Nephron progenitor cell (in vitro differentiated cells): ENCODE measurements at places on chromosomes 4 and X.
A peak's percentile ranks its signal among the peaks of the same experiment; 100 is the strongest.

- DNase-seq: no peak
Measured at GRCh38 chrX:69398881-69399280, 105.2 kb upstream of the NALF2 start.

- DNase-seq: no peak
Measured at GRCh38 chr4:146382194-146382593, 139.5 kb downstream of the SLC10A7 start.

- DNase-seq: no peak
Measured at GRCh38 chr4:8796096-8796495, 75.5 kb downstream of the HMX1 start.

DNA sequence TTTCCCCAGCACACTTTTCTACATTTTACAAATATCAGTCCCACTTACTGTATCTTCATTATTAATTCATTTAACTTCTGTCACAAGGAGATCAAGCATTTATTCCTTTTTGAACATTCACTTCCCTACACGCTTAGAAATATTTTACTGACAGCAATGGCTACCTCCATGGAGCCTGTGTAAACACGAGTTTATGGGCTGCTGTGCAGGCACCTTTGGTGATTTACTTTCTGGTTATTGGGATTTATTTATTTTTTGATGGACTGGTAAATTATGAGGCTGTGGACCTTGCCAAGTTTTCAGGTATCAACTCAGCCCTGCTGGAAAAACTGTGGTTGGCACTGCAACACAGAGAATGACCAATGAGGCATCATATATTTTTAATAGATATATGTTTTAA is 45.4 kb upstream of the PAQR3 start:
- no peak for DNase-seq

- no peak for DNase-seq
Measured at GRCh38 chr4:10611673-10612072, 72.9 kb downstream of the CLNK start.

- no peak for DNase-seq
Measured at GRCh38 chrX:130716781-130717413, 186.1 kb downstream of the ENOX2 start.

DNA sequence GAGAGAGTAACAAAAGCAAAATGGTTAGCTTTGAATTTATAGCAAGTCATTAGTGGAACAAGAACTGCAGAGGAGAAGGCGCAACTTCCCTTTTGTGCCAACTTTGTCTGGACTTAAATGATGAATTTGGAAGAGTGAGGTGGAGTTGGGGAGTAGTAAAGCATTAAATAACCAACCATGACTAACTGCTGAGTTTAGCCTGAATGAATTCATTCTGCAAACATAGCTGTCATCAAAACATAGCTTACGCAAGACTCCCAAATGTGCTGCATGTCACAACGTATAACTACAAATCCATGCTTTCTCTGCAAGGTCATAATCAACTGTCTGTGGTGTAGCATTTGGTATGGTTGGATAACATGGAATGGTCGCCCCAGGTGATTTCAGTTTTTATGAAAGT is 75.9 kb upstream of the RPL34 start:
- no peak for DNase-seq

DNA sequence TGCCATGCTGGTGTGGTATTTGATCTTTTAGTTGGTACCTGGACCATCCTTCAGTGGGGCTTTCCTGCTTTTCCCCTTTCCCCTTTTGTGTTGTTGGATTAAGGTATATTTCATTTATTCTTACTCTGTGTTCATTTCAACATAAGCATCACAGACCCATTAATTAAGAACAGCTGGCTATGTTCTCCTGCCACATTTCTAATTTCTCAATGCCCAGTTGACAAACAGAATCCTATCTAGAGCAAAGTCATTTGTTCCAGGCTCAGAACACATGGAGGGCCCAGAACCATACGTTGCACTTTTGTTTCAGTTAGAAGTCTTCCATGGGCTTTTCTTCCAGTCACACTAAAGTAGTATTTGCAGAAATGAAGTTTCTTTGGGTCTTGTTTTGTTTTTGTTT is 46.1 kb upstream of the EOLA2 start:
- DNase-seq: no peak

DNA sequence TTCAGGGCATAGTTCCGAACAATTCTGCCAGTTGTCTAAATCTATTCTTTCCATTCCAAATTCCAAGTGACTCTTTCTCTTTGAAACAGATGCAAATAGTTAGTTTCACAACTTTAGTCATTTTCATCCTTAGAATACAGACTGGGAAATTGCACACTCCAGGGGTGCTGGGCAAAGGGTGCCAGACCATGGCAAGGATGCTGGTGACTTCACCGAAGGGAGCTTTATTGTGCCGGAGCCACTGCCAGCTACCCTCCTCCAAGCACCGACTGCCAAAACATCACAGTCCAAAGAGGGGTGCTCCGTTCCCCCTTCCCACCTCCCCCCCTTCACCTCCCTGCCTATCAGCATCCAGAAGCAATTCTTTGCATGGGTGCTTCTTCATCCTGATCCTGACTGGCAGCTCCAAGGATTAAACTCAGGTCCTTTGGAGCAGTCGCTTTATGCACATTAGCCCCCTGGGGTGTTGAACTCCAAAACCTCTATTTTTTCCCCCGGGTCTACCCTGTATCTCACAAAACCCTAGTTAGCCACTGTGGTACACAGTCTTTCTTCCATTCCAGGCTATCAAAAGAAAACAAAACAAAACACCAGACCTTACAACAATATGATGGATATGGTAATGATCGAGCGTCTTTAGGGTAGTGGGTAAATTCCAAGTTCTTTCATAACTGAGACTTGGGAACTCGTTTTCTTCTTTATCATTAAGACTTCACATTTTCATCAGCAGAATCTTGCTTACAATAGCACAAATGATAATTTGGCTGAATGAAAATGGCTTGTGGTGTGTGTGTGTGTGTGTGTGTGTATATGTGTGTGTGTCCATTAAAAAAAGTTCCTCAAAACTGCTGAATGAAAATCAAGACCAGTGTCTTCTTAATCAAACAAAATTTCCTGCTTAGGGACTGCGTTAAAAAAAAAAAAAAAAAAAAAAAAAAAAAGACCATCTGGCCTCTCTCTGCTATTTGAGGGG is 28.7 kb downstream of the MID1 start:
- no peak for DNase-seq

DNA sequence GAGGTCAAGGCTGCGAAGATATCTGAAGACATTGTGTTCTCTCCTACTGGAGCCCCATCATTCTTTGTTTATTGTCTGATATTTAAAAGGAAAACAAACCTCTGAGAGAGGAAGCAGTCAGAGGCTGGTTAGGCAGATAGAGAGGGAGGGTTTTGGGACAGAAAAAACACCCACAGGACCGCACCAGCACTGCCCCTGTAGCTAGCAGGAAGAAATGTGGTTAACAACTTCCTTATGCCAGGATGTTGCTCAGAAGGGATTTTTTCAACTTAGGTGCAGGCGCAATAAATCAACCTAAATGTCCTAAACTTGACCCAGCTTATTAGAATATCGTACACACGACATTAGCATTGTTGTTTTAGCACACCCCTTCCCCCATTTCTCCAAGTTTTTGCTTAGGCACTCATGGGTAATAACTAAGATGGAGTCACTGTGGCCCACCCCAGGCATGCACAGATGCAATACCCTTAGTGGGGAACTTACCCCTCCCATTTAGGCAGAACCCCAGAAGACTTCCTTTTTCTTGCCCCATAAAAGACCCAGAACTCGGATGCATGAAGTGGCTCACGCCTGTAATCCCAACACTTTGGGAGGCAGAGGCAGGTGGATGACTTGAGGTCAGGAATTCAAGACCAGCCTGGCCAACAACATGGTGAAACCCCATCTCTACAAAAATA is 2.8 kb upstream of the ZNF718 start:
- DNase-seq: no peak

- peak; percentile 42 for DNase-seq
Measured at GRCh38 chrX:131072871-131073571, 14.9 kb downstream of the ARHGAP36 start.

GRCh38 chr4:175971388-175972179 is 94.1 kb upstream of the WDR17 start:
- DNase-seq: no peak

DNA sequence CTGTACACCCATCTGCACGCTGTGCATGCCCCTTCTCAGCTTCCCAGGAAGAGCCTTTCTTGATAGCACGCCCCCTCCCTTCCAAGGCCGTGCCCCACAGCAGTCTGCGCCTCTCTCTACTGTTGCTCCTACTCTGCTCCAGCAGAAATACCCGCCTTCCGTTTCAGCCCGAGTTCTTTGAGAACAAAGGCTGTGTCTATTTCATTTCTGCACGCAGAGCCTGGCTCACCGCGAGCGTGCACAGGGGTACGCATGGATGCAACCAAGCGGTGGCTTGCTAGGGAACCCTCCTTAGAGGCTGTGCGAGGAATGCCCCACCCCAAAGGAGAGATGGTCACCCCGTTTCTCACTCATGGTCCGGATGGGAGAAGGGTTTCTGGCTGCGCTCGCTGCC is 485 bp downstream of the AADAT start:
- DNase-seq: peak; percentile 44

- no peak for DNase-seq
Measured at GRCh38 chr4:7156328-7156727, 36.0 kb upstream of the SORCS2 start.
